ENCODE measurements at places on chromosomes 4 and X.

DNA sequence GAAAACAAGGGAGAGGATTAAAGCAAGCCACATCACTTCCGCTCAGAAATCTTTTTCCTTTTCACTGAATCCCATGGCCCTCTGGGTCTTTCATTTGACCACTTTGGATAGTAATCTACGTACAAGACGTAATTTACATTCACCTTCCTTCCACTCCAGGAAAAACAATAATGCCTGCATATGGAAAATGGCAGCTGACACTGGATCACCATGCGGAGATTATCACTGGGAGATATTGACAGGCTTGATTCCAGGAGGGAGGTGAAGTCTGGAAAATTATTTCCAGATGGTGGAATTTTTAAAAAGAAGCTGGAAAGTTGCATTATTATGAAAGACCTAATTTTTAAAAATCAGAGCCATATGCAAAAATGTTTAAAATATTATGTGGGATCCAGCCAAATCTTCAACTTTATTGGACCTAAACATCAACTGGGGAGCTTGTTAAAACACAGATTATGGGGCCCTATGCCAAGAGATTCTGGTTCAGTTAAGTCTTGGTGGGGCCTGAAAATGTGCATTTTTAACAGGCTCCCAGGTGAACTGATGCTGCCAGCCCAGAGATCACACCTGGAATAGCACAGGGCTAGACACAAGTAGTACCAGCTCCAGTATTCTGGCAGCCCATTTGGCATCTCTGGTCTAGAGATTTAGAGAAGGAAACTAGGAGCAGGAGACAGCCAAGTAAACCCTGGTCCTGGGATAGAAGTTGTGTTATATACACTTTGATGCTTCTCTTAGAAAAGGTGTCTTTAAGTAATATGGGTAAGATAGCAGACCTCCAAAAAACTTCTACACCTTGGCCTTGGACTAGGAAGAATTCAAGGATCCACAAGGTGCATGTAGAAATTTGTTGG lies 290.3 kb upstream of the LDB2 start:
- DNase-seq: no peak

- no peak for DNase-seq
Observed at GRCh38 chr4:94909645-94910044, 151.9 kb downstream of the BMPR1B start.

GRCh38 chrX:10612215-10612614 lies 8.2 kb downstream of the MID1 start:
- DNase-seq: no peak

- DNase-seq: peak; percentile 37
Observed at GRCh38 chrX:110407910-110408545, 49.4 kb downstream of the RTL9 start.

DNA sequence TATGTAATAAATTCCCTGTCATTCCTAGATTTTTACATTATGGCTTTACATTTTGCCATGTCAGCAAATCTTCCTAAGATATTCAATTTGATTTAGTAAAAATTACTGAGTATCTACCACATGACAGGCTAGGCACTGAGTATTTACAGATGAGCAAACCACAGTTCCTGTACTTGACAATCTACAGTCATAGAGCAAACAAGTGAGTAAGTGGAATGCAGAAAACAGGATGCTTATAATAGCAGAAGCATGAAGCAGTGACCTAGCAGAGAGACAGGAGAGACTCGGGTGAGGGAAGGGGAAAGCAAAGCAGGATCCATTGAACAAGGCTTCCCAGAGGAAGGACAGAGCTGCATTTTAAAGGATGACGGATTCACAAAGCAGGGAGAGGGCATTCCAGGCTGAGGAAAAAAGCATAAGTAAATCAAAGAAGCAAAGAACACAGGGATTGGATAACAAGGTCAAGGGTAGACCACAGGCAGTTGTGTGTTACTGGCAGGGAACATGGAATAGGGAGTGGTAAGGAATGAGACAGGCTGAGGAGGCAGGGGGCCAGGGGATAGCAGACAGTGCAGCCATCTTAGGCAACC lies 124.7 kb upstream of the C1QTNF7 start:
- no peak for DNase-seq

DNA sequence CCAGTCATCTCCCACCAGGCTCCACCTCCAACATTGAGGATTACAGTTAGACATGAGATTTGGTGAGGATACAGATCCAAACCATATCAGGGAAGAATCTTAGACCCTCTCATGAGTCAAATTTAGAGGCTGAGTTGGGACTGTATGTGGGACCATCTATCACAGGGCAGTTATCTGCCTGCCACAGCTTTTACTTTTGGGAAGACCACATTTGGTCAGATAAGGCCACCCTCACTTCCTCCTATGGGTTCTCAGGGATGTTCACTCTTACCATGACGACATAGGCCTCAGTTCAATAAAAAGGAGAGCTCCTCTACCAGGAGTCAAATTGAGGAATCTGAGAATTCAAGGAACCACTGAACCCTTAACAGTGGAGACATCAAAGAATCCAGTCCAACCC lies 2.1 kb downstream of the MAGEB2 start:
- DNase-seq: no peak

GRCh38 chrX:4841216-4841745 lies 1127.8 kb upstream of the PRKX start:
- DNase-seq: no peak

- DNase-seq: no peak
Observed at GRCh38 chr4:150387981-150388380, 194.0 kb upstream of the MAB21L2 start.

GRCh38 chrX:118593407-118593806 lies 97.8 kb downstream of the DOCK11 start:
- no peak for DNase-seq

- no peak for DNase-seq
Observed at GRCh38 chrX:41958861-41959260, 35.5 kb upstream of the CASK start.

GRCh38 chr4:15188605-15189539 lies 186.6 kb downstream of the CPEB2 start:
- no peak for DNase-seq

GRCh38 chr4:180377741-180378140 lies 1865.5 kb upstream of the TENM3 start:
- no peak for DNase-seq

DNA sequence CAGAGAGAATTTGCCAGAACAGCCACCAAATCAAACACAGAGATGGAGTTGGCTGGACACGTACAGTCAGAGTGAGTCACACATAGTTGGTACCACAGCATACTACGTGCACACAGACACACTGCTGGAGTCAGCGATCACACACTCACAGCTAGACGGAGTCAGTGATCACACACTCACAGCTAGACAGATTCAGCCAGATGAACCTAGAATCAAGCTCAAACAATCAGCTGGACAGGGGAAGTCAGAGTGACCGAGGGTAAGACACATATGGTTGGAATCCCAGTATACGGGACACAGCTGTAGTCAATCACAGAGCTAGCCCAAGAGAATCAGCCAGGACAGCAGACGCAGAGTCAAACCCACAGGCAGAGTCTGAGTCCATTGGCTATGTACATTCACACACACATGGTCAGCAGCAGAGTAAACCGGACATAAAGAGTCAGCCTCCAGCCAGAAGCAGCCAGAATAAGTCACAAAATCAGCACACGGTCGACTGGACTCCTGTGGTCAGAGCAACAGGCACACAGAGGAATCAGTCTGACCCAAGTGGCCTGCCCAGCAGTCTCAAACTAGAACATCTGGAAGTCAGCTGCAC lies 4.6 kb downstream of the SLC38A5 start:
- no peak for DNase-seq

- DNase-seq: peak; percentile 33
Observed at GRCh38 chr4:164731827-164732474, 22.0 kb upstream of the SMIM31 start.

GRCh38 chr4:72591547-72592454 lies 22.8 kb upstream of the ADAMTS3 start:
- no peak for DNase-seq

DNA sequence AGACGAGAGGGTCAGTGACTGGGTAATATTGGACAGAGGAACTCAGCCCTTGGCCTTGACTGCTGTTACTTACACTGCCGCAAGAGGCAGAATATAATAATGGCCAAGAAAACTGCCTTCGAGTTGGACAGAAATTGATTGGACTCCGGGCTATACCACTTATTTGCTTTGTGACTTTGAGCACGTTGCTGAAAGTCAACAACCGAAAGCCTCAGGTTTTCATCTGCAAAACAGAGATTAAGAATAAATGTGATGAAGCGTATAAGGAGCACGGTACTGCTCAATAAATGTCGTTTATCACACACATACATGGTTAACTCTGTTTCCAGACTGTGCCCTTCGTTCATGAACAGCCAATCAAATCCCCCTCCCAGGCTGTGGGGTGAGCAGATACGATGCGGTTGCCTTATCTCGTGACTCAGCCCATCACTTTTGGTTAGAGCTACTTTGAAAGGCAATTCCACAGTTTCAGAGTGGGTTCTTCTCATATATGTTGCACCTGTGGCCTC lies 91.6 kb downstream of the TSPAN7 start:
- DNase-seq: no peak

DNA sequence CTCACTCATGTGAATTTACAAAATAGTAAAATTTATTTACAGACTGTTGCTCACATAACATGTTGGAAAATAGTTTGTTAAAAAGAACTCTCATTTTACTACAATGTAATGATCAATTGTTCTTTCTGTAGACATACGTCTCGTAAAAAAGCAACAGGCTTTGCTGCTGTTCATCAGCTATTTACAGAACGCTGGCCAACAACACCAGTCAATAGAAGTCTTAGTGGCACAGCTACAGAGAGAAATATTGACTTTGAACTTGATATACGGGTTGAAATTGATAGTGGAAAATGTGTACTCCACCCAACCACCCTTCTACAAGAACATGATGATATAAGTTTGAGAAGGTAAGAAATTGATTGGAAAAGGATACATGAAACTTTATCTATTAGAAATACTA lies 47.6 kb upstream of the ADAD1 start:
- no peak for DNase-seq

DNA sequence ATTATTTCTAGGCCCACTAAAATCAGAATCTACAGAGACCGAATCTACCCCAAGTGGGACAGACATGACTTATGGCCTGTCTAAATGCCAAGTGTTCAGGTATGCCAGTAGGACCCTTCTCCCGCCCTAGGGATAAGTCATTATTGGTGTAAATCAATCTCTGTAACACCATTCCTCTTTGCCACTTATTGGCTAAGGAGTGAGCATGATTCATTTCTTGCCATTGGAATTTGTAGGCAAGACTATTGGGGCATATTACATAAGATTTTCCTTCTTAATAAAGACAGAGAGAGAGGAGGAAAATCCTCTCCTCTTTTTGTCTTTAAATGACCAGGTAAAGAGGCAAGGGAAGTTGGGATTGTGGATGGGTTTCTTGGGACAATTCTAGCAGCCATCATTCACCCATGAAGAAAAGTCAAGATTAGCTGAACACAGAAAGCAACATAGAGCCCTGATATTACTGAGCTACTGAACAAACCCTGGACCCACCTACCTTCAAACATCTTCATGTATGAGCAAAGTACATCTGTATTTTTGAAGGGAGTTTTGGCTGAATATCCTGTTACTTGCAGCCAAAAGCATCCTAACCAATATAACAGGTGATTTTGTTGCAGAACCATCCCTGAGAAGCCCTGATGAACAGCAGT lies 2.6 kb downstream of the SLC9B2 start:
- DNase-seq: no peak

Data from activated CD4-positive, alpha-beta T cell treated with anti-CD3 and anti-CD28 coated beads for 4 hours (primary cell).